NCI-H2107 (cell line): ENCODE measurements at places on chromosomes 5 and 9.

GRCh38 chr5:135569755-135570452, 8.9 kb downstream of the CXCL14 start:
- DNase-seq, result no peak

- no peak for DNase-seq
Observed at GRCh38 chr5:151318850-151319732, 15.5 kb upstream of the SLC36A3 start.

- no peak for DNase-seq
Observed at GRCh38 chr5:57600321-57600720, 117.7 kb upstream of the ACTBL2 start.

DNA sequence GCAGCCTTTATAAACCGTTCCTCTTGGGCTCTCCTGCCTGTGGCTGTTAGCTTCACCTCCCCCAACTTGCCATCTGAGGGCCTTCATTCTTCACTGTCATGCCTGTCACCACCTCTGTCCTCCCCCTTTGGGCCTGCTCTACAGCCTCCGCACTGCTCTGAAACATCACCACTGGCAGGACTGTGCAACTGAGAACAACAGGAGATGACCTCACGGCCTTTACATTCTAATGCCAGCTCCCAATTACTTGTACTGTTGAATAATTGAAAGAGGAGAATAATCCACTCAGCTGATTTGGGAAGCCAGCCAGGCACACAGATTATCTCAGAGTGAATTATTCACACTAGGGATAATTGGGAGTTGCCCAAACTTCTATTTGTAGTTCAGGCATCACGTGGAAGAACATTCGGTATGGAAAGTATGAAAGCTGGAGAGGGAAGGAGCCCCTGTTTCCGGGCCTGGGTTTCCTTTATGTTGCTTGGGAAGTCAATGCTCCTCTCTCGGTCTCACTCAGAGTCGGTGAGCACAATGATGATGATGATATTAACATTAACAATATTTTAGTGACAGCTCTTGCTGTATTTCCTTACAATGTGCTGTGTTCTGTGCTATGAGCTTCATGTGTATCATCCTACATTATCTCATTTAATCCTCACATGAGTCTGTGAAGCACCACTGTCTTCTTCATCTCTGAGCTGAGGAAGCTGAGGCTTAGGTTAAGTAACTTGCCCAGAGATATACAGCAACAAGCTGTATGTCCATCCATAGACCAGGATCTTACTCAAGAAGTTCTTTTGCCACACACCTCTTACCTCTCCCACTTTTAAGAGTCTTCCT, 99.3 kb upstream of the LRRTM2 start:
- no peak for DNase-seq

DNA sequence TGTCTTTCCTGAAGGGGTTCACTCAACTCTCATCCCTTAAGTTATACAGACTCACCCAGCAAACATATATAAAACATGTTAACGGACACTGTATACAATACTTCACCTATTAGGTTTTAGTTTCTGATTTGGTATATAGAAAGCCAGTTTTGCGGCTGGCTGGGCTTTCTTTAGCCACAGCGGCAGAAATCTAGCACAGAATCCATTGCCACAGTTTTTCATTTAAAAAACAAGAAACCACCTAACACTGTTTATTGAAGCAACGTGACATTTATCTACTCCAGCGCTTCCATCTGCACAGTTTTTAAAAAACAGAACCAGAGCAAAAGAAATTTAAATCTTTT, 67.3 kb downstream of the SNX30 start:
- no peak for DNase-seq
